Putamen (tissue), 1 donor: ENCODE measurements at places on chromosomes 7 and 10.

DNA sequence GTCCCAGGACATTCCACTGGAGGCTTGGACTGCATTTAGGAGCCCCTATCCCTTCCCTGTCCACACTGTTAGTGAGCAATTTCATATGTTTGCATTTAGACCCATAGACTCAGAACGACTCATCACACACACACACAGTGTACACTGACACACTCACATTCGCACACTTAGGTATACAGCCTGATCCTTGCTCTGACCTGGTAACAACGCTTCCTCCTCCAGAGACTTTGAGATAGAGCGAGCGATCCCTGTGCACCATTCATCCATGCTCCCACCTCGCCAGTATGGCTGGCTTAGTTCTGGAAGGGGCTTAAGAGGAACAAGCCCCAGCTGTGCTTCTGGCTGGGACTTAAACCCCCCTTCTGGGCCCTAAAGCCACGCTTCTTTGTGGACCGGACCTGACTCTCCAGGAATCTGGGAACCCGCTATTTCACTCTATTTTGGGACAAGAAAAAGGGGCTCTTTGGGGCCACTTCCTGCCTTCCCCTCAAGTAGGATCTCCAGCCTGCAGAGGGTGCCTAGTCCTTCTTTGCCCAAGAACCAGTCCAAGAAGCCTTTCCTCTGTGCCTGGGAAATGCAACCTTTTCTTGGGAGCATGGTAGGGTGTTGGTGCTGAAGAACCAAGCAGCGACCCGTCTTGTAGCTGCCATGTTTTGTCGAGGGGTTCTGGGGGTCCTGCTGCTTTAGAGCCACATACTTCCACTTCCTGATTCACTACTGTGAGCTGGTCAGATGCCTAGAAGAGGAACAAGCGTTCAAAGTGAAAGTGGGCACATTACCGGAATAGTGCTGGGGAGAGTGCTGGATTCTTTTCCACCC is 1.1 kb upstream of the HOXA13 start:
- no peak for DNase-seq

- DNase-seq = no peak
Observed at GRCh38 chr10:89466599-89467035, 52.2 kb downstream of the IFIT5 start.

DNA sequence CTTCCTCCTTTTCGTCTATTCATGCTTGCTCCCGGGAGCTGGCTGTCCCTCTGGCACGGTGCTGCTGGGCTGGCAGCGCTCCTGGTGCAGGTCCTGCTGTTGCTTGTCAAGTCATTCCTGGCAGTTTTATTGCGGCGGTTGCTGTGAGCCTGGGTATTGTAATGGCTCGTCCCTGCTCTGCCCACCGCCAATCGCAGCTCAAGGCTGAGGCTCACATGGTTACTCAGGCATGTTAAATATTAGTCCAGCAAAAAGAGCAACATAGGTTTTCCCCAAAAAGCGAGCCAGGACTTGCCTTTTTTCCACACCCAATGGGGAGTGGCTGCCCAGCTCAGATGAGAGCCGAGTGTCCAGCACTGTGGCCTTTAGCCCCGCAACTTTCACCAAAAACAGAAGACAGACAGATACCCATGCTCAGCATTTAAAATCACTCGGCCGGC is 492.9 kb upstream of the FOXK1 start:
- DNase-seq = peak; percentile 25

DNA sequence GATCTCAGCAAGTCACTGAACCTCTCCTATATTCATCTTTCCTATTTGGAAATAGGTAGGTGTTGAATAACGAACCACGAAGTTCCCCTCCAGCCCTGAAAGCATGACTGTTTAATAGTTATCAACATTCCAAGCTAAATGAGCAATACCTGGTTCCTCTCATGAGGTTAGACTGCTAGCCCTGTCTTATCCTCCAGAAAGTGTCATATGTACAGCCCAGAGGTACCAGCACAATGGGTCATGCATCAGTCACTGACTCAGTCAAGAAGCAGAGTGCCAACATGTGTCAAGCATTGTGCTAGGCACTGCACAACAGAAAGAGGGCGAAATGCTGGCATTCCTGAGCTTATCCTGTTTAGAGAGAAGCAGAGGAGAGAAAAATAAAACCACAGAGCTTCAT is 70.0 kb downstream of the AMPH start:
- no peak for DNase-seq

DNA sequence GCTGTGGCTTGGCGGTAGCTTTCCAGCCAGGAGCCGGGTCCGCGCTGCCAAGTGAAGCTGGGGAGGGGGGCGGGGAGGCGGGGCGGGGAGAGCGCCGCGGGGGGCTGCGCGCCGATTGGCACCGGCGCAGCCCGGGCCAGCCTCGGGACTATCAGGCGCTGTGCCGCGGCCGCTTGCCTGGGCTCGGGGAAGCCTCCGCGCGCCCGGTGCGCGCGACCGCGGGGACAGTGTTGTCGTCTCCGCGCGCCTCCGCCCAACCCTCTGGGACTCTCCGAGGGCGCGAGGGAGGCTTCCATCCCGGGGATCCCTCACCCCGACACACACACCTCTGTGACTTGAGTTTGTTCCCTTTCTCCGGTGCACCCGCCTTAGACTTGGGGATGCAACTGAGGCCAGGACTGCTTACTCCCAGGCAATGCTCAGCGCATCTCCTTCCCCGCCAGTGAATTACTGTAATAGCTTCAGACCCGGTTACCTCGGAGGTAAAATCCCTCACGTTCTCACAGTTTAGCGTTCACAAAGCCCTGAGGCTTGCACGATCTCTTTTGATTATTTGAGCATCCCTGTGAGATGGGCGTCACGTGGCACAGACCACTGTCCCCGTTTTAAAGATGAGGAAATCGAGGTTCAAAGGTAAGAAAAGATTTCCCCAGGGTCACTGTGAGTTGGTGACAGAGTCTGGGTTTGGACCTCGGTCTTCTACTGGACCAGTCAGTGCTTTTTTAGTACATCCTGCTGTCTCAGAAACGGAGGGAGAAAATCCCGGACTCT is at the start of gene NKX1-2:
TSS of gene NKX1-2 (minus strand) at position 24 of the 771 bp plus-strand sequence. CDS start 92 bp downstream, outside the sequence.
- DNase-seq = no peak

- DNase-seq = no peak
Observed at GRCh38 chr7:25075459-25075858, 49.6 kb downstream of the CYCS start.

- no peak for DNase-seq
Observed at GRCh38 chr10:82757901-82758300, 882.9 kb downstream of the NRG3 start.

GRCh38 chr10:46223064-46223480 is 63.7 kb upstream of the ANTXRL start:
- DNase-seq = no peak

- DNase-seq = no peak
Observed at GRCh38 chr7:156650042-156650441, 9.5 kb downstream of the RNF32 start.

DNA sequence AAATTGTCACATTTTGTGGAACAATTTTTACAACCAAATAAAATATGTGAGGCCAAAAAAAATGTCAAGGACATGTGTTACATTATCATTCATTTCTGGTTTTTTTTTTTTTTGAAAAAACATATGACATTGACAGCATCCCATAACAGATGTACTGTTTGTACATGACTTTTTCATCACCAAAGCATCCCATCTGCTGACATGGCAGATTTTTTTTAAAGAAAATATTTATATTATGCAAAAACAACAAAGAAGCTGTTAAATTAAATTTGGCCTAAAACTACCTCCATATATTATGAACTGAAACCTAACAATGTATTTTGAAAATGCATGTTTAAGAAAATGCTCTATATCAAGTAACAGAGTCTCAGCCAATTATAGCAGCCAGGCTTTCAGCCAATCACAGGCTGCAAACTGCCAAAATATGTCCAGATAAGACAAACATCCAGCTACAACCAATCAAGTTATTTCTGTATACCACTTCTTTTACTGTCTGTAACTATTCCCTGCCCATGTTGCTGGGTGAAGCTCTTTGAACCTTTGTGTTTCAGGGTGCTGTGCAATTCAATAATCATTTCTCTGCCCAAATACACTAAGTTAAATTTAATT is 1111.8 kb downstream of the GRM8 start:
- no peak for DNase-seq

- no peak for DNase-seq
Observed at GRCh38 chr7:130912862-130913638, 179.0 kb upstream of the KLF14 start.

- peak; percentile 17 for DNase-seq
Observed at GRCh38 chr10:83990126-83990525, 149.2 kb upstream of the GHITM start.

DNA sequence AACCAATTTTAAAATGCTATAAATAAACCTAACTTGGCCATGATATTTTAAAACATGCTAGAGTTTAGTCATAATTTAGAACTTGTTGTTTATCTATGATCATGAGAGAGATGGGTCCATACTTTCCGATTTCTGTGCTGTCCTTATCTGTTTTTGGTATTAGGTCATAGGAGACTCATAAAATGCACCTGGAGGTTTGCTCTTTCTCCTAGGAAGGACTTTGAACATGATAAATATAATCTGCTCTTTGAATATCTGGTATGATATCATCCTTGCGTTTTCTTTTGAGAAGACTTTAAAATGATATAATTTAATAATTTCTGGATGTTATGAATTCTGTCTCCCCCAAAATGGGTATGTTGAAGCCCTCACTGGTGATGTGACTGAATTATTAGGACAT is 9.0 kb upstream of the ANTXRL start:
- DNase-seq = no peak

DNA sequence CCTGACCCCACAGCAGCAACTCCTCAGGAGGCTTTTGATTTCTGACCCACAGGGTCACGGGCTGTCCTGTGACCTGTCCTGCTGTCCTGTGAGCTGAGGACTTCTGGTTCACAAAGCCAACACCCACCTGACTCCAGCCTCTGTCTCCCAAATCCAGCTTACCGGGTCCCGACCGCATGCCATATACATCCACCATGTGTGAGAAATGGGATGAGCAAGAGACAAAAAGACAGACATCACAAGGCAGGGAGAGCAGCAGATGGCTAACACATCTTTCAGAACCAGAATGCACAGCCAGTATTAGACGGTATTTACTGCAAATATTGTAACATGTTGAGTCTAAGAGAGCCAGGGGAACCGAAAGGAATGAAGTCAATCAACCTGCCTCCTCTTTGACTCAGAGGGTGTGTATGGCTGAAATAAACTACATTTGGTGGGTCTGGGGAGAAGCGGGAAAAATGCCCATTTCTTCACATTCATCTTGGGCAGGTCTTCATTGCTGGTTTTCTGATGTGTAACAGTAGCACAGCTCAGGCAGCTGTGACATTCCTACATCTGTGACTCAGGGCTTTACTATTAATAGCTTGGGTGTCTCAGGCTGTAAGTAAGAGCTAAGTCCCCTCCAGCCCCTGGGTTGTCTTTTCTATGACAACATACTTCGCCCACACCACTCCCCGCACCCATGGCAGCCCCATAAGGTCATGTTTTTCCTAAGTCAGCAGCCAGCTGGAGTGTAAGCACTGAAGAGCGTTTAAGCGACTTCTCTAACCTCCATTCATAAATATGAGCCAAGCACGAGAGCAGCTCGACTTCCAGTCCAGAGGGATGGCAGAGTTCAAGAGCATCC is 25.0 kb downstream of the ABLIM1 start:
- DNase-seq = no peak

- no peak for DNase-seq
Observed at GRCh38 chr10:120327675-120328074, 129.4 kb upstream of the PLPP4 start.

GRCh38 chr10:86600296-86600695 is 54.1 kb upstream of the OPN4 start:
- DNase-seq = no peak
